SW 1271 (cell line): ENCODE measurements at places on chromosomes 1 and 21.

- DNase-seq: no peak
Observed at GRCh38 chr1:94240822-94241221, 3.4 kb upstream of the ARHGAP29 start.

- no peak for DNase-seq
Observed at GRCh38 chr1:186812570-186812969, 16.2 kb upstream of the PLA2G4A start.

GRCh38 chr1:174219606-174220370, 60.5 kb downstream of the RABGAP1L start:
- no peak for DNase-seq

DNA sequence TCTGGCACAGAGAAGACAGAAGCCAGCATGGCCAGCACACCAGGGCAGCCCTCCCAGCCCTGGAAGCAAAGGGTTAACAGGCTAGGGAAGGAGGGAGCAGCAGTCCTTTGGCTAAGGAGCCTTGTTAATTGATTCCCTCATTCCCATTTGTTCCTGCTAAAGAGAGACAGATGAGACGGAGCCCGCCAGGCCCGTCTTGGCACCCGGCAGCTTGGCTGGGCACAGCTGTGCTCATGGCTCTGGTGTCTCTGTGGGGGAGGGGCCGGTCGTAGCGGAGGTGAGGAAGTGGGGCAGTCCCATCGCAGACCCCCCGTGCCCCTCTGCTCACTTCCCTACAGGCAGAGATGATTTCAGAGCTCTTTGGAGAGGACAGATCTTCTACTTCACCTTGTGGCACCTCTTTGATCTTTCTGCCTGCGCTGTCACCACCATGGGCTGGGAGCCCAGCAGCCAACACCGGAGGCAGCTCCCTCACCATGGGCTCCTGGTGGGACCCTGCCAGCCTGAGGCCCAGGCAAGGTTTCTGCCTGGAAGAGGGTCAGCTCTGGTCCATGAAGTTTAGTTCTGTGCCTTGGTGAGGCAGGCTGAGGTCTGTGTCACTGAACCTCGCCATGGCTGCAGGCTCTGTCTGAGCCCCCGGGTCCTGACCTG, 38.0 kb downstream of the FOXO6 start:
- no peak for DNase-seq

DNA sequence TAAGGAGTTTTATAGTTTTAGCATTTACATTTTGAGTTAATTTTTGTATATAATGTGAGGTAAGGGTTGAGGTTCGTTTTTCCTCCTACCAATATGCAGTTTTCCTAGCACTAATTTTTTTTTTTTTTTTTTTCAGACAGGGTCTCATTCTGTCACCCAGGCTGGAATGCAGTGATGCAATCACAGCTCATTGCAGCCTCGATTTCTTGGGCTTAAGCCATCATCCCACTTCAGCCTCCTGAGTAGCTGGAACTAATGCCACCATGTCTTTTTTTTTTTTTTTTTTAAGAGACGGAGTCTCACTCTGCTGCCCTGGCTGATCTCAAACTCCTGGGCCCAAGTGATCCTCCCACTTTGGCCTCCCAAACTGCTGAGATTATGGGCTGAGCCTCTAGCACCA, 2.5 kb upstream of the UBASH3A start:
- no peak for DNase-seq

DNA sequence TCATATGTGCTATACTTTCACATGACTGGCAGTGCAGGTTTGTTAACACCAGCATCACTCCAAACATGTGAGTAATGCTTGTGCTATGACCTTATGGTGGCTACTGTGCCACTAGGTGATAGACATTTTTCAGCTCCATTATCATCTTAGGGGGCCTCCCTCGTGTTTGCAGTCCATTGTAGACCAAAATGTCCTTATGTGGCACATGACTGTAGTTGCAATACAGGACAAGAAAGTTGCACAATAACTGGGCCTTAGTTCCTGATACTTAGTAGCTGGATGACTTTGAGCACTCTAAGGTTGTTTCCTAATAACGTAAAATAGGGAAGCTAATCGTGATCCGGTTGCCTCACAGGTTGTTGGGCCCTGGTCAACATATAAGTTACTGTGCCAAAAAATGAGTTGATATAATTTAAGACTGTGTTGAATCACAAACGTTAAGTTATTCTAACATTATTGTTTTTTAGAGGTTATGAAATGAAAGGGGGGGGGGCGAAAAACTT, 511 bp upstream of the SNX27 start:
- peak; percentile 6 for DNase-seq

- DNase-seq: no peak
Observed at GRCh38 chr1:107359472-107360241, 218.8 kb downstream of the NTNG1 start.

DNA sequence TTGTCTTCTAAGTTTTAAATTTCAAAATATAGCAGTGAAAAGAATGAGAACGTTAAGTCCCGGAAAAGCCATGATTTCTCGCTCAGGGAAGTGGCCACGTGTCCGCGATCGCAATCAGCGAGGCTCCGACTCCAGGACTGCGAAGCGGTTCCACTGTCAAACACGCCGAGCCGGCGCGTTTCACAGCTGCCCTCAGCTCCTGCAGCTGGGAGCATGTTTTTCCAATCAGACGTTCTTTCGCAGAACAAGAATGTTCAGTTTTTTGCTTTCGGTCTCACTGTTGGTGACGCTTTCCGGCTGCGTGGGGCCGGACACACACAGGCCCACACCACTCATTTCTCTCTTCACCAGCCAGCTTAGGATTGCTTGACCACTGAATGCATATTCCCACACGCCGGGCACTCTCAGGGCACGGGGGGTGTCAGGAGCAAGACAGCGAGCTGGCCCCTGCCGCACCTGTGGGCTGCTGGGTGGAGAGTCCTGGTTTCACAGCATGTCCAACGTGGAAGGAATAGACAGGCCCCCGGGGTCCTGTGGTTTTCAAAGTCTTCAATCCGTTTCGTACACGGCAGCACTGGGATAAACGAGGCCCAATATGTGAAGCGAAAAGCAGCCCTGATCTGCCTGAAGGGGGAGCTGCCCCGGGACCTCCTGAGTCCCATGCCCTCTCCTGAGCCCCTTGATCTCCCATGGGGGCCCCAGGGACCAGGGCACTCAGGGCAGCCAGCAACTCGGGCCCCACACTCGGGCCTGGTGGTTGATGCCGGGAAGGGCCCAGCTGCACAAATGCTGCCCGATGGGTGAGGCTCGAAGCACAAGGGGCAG, 47.3 kb upstream of the COL18A1 start:
- DNase-seq: no peak

- DNase-seq: no peak
Observed at GRCh38 chr1:8116894-8117264, 90.8 kb upstream of the ERRFI1 start.

- no peak for DNase-seq
Observed at GRCh38 chr1:61482170-61482734, 242.7 kb downstream of the TM2D1 start.

DNA sequence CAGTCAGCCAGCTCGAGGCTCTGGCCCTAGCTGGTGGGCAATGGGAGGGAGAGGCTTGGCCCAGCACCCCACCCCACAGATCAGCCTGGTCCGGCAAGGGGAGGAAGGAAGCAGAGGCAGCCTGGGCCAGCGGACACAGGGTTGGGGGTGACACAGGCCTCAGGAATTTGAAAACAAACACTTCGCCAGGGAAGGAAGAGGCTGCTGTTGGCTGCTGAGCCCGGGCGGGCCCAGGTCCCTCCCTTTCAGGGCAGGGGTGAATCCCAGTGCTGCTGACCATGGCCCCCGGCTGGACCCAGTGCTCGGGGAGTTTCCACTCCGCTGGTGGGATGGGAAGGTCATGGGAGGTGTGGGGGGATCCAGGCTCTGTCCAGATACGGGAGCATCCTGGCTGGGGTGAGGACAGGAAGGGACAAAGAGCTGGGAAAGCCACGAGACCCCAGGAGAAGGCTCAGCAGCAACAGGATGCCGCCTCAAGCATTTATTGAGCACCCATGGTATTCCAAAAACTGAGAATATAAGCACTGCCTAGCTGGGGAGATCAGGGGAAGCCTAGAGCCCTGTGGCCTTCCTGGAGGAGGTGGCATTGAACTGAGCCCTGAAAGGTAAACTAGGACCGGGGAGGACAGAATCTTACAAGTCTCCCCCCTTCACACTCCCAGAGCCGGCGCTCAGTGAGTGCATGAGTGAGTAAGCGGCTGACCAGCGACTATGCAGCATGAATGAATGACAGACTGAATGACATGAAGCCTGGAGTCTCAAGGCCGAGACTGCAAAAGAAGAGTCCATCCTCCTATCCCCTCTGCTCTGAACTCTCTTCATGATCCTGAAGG, 26.2 kb upstream of the EPHA2 start:
- peak; percentile 87 for DNase-seq

DNA sequence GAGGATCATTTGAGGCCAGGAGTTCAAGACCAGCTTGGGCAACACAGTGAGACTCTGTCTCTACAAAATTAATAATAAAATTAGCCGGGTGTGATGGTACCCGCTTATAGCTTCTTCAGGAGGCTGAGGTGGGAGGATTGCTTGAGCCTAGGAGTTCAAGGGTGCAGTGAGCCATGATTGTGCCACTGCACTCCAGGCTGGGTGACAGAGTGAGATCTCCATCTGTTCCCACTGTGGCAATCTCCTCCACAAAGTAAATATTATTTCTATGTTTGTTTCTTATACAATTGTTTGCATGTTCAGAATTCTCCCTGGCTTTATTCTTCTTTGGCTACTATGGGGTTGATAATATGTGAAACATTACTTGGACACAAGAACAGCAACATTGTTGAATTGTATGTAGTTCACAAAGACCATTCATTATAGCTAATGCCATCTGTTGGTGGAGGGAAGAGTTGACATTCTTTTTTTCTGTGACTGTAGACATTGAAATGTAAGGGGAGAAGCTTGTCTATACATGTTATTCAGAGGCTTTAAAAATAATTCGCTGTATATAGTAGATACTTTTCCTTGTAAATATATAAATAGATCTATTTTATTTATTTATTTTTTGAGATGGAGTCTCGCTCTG, 47.8 kb upstream of the SRSF10 start:
- DNase-seq: peak; percentile 57

DNA sequence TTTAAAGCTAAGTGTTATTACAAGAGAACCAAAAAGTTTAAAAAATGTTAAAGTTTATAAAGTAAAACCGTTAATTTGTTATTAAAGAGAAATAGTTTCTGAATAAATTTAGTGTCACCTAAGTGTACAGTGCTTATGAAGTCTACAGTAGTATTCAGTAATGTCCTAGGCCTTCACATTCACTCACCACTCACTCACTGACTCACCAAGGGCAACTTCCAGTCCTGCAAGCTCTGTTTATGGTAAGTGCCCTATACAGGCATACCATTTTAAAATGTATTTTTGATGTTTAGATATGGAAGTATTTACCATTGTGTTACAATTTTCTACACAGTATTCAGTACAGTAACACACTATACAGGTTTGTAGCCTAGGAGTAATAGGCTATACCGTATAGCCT, 60.1 kb upstream of the GCLM start:
- DNase-seq: no peak

DNA sequence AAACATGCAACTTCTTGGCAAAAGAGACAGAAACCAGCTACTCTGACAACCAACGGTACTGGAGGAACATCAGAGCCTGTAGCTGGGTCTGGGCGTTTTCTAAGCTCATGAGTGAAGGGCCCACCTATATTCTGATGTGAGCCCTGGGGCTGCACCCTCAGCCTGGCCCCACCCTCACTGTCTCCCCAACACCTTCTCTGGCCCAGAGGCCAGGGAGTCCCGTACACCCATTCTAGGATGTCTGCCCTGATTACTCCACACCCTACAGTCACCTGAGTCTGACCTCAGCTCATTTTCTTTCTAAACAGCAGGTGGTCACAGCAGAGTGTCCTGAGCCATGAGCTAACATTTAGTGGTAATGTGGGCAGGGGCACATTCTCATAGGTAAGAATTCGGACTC, 439.2 kb downstream of the MATN1 start:
- DNase-seq: no peak

DNA sequence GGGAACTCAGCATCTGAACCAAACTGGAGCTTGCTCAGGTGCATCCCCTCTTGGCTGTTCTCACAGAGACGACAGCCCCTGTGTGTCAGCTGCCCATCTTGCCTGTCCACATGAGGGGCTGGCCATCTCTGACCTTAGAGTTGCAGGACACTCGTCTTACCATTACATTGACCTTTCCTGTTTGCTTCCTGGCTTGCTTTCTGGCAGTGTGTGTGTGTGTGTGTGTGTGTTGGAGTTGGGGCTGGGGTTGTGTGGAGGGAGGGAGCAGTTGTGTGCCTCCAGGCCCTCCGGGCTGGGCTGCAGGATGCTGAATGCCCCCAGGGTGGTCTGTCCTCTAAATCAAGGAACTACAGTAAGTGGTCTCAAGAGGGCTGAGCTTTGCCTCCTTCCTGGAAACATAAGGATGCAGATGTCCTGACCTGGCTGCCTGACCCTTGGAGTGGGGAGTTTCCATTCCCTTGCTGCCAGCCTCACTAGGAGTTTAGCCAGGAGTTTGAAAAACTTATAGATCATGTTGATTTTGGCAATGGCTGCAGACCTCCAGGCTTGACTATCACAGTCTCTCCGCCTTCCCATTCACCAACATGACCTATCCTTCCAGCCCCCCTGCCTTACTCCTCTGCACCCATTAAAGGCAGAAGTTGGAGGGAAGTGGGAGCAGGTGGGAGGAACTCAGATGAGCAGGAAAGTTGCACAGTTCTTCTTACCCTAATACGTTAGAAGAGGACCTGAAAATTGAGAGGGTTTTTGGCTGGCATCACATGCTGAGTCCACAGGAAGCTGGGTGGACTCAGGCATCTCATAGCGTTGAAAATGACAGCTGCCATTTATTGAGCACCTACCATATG, 19.0 kb downstream of the RASSF5 start:
- DNase-seq: no peak

- no peak for DNase-seq
Observed at GRCh38 chr1:223216531-223217205, 73.6 kb upstream of the TLR5 start.

- no peak for DNase-seq
Observed at GRCh38 chr1:55337801-55338447, 122.8 kb upstream of the USP24 start.

- no peak for DNase-seq
Observed at GRCh38 chr1:226203240-226203639, 16.7 kb upstream of the ACBD3 start.

DNA sequence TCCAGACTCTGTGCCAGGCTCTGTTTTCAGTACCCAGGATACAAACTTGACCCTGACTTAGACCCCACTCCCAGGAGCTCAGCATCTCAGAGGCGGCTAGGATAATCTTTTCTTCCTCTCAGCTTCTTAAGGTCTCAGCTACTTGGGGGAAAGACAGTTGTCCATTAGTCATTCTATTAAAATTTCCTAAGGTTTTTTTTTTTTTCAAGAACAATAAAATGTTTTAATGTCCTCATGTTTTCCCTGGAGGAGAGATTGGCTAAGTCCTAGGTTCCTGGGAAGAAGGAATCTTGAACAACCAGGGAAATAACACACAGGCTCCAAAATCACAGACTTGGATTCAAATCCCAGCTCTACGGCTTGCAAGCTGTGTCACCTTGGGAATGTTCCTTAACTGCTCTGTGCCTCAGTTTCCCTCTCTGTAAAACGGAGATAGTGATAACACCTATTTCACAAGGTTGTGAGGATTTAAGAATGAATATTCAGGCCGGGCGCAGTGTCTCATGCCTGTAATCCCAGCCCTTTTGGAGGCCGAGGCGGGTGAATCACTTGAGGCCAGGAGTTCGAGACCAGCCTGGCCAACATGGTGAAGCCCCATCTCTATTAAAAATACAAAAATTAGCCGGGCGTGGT, 33.0 kb downstream of the CDK18 start:
- DNase-seq: no peak

- no peak for DNase-seq
Observed at GRCh38 chr1:24281591-24281990, 37.6 kb upstream of the GRHL3 start.

- no peak for DNase-seq
Observed at GRCh38 chr1:17075470-17076255, 21.8 kb upstream of the SDHB start.

- no peak for DNase-seq
Observed at GRCh38 chr1:88609051-88609450, 75.0 kb upstream of the PKN2 start.
